ENCODE measurements at places on chromosomes 3 and 15.

DNA sequence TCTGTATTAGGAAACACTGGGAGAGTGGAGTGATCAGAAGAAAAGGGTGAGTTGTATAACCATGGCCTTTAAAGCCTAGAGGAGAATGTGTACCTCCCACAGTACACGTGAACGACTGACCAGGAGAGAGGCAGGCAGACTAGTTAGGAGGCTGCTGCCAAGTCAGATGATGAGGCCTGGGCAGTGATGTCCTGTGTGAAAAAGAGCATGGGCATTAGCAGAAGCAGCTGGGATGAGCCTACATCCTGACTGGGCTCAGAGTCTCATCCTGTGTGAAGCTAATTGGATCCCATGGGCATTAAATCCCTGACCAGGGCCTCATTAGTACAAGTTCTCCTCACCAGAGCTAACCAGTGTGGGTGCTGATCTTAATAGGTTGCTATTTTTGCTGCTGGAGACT, 89.1 kb upstream of the SLC2A2 start:
- no peak for DNase-seq

DNA sequence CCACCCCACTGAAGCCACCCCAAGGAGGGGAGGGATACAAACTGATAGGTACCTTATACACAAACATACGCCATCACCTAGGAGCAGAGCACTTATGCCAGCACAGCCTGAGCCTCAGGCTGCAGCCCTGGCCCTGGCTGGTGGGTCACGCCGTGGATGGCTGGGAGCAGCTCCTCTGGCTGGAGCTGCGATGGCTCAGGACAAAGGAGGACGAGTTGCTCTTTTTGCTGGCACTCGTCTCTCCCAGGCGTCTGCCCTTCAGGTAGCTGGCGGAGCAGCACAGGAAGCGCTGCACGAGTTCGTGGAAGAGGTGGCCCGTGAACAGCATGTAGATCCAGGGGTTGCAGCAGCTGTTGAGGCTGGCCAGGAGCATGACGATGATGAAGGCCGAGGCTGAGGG, 16.6 kb downstream of the OXTR start:
- DNase-seq: no peak

DNA sequence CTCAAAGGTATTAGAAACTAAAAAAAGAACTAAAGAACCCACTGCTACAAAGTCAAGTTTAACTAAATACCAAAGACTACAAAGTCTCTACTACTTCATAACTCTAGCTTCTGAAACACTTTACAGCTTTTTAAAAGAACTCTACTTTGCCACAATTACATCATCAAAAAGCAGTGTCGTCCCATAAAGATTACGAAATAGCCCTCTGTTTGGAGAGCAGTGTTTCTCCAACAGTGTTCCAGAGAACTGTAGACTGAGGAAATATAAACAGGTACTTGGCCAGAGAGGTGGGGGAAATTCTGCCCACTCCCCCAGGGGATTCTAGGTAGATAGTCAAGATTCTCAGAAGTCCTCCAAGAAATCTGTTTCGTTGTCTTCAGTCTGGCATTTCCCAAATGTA, 225.6 kb downstream of the PDZRN3 start:
- no peak for DNase-seq

GRCh38 chr3:122576174-122576940, 1.1 kb upstream of the PARP15 start:
- peak; percentile 57 for DNase-seq

DNA sequence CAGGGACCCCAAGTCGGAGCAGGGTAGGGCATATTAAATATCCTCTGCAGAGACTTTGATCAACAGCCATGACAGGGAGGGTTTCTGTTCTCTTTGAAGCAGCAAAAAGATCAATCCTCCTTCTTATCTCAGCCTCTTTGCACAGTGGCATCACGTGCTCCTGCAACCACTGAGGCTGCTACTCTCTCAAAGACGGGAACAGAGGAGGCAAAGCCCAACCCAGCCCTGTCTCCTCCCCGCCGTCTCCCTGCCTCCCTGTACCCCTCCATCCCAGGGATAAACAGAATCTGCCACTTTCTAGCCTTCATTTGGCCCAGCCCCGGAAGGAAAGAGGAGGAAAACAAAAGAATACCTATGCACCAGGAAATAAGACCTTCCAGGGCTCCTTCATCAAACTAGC, 7.5 kb upstream of the TBC1D21 start:
- no peak for DNase-seq

- no peak for DNase-seq
Observed at GRCh38 chr3:151178208-151178845, 24.7 kb downstream of the GPR171 start.

GRCh38 chr3:54294214-54294613, 171.9 kb downstream of the CACNA2D3 start:
- no peak for DNase-seq

- no peak for DNase-seq
Observed at GRCh38 chr15:21271566-21271965, 168.7 kb downstream of the POTEB3 start.

GRCh38 chr3:123725652-123726400, 141.0 kb upstream of the HACD2 start:
- no peak for DNase-seq

Data from activated naive CD8-positive, alpha-beta T cell treated with anti-CD3 and anti-CD28 coated beads, Interleukin-2, amount 50 U/mL, for 24 hours (primary cell).